ENCODE measurements at places on chromosomes 12 and 14.

DNA sequence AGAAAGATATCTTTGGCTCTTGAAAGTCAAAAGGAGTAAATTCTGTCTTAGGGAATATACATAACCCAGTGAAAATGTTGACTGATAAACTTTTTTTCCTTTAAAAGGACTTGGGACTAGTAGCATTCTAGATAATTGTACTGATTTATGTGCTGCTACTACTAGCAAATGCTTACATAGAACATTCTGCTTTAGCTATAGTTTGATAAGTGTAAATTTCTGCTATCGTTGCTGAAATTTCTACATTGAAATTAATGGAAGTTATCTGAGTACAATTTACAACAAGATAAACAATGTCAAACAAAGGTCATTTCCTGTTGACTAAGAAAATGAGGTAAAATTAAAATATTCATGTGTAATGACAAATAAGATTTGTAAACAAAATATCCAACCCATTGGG lies 48.3 kb upstream of the CNTN1 start:
- DNase-seq = no peak

- no peak for DNase-seq
Observed at GRCh38 chr12:662566-663292, 516 bp downstream of the NINJ2 start.

DNA sequence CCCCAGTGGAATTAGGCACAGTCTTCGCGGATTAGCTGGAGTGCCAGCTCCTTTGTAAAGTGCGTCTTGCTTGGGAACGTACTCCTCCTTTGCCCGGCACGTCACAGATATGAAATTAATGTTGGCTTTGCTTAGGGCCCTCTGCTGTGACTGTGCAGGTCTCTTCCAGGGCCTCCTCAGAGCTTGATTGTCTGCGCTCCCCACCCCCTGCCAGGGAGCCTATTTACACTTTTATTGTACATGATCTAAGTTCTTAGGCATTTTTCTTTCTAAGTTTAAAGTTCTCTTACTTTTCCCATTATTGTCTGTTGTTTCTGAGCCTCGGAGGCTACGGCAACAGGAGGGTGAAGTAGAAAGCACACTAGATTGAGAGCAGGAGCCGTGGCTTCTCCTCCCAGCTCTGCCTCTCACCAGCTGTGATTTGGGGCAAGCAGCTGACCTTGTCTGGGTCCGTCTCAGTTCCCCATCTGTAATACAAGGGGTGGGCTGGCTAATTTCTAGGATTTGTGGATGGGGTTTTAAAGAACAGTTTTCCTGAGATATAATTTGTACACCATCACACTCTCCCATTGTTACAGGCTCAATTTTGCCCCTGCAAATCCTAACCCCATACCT lies 81.8 kb downstream of the TSPAN9 start:
- DNase-seq = no peak

DNA sequence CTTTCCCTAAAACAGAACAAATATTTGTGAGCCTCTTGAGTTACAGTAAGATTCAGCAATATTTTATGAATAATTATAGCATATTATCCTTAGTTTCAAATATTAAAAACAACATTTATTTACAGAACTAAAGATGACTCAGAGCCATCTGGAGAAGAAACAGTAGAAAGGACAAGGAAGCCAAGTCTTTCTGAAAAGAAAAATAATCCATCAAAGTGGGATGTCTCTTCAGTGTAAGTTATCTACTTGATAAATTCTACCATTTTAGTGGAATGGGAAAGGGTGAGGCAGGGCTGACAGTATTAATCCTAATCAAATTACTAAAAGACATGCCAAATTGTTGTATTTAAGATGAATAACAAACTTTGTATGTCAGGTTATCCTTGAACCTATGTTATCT lies 88.1 kb downstream of the DNAI7 start:
- no peak for DNase-seq

GRCh38 chr14:81353691-81354323 lies 46.3 kb downstream of the STON2 start:
- DNase-seq = no peak

GRCh38 chr12:113422030-113422885 lies at the start of gene SDSL:
Gene SDSL (plus strand): TSS chr12:113422380. CDS start chr12:113427983, 5,603 bp downstream.
- no peak for DNase-seq
